AG09319 (cell line): ENCODE measurements at places on chromosomes 5 and 9.

DNA sequence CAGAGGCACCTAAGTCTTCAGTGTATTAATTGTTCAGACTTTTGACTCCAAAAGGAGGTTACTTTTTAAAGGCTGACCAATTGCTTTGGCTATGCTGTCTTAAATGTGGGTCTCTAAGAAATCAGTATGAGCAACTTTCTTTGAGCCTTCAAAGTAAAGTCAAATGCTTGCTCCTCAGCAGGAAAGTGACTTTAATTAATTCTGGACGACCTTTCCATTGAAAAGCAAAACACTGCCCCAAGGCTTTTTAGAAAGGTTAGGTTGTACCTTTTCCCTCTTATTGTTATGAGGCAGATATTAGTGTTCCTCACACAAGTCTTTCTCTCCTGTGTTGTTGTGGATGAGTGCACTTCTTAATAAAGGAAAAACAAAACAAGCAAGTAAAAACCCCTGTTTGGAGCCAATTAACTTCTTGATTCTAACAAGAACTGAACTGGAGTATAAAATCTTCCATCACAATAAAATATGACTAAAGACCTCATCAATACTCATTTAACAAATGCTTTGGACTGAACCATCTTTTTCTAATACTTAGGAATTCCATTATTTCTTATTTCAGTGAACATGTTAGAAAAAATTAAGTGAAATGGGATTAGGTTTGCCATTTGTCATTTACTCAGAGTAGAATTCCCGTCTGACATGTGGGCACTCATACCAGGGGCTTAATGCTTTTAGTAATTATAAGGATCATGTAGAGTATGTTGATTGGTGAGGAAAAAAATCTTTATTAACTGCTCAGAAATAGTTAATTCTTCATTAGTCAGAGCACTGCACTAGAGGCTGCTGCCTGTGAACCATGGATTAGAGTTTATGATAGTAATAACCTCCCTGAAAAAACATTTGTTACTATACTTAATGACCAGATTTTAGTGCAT lies 159.1 kb upstream of the ZNF608 start:
- no peak for DNase-seq

GRCh38 chr5:50945139-50945538 lies 278.7 kb downstream of the PARP8 start:
- DNase-seq, result no peak

- no peak for DNase-seq
These were observed 280.5 kb downstream of the TUSC1 start for GRCh38 chr9:25397746-25398145.

DNA sequence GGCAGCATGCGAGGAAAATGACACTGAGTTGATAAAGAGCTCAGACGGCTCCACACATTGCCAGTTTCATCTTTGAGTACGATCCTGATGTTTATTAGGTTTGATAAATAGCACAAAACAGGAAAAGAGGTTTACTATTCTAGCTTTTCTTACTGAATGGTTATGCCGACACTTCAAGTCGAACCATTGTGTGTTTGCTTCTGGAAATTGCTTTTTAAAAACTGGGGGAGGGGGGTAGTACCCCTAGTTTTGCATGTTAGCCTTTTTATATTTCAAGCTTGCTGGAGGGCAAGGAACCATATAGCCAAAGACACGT lies 5.2 kb downstream of the PTCH1 start:
- no peak for DNase-seq

DNA sequence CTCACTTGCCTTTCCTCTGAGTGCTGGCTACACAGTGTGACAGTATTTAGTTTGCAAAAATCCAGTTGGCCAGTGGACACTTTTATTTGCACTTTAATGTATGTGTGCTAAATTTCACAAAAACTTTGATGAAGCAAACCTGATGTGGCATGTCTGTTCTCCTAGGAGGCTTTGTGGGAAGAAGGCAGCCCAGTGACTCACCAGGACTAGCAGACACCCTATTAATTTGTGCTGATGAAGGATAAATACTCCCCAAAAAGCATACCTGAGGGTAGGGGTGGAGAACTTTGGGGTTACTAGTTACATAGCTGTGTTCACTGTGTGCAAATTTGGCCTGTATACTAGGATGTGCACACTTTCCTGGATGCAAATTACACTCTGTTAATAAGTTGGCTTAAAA lies 39.3 kb upstream of the IPPK start:
- DNase-seq, result no peak

- DNase-seq, result no peak
These were observed 11.2 kb upstream of the SETD9 start for GRCh38 chr5:56898213-56898612.

- DNase-seq, result no peak
These were observed 281.5 kb downstream of the YTHDC2 start for GRCh38 chr5:113794981-113795380.

GRCh38 chr9:114968671-114969070 lies 38.3 kb upstream of the TNFSF8 start:
- peak; percentile 5 for DNase-seq

- no peak for DNase-seq
These were observed 332.6 kb upstream of the PDE4D start for GRCh38 chr5:60226128-60226527.

GRCh38 chr9:112629671-112630485 lies 88.0 kb downstream of the INIP start:
- DNase-seq, result no peak

- no peak for DNase-seq
These were observed 14.4 kb upstream of the ZFR start for GRCh38 chr5:32458880-32459495.

GRCh38 chr9:108961151-108961550 lies 27.0 kb downstream of the ABITRAM start:
- DNase-seq, result no peak

DNA sequence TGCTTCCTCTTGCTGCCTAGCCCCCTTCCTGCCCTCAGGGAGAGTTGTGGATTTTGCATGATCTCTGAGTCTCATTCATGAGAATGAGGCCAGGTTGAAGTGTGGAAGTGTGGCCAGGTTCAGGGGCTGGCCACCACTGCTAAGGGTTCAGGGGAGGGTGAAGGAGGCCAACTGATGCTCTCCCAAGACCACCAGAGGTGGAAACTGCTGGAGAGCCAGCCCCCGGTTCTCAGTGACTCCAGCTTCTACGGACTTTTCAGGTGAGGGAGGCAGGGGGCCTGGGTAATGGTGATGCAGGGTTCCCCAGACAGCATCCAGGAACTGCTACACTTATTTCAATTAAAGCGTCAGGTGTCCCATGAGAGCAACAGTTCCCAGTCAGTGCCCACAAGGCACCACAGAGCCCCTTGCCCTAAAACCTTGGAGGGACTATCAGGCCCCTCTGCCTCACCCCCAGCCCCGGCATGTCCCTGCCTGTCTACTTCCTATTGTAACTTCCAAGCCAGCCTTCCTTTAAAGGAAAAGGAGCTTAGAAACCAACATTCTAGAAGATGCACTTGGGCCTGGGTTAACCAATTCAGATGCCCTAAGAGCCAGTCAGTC lies 50.1 kb downstream of the AMBP start:
- DNase-seq, result no peak

DNA sequence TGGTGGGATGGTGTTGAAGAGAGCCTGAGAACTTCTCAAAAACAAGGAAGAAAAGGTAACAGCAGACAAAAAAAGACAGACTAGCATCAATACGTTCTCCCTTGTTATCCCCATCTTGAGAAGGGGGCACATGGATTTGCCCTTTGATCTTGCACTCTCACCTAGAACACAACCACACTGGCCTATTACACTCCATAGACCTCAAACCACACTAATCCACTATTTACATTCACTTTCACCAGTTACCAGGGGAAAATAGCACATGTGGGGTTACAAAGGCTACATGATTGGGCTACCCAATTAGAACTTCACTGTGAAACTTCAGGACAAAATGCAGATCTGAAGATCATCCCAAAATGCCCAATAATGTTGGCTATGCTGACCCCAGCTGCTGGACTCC lies 72.6 kb upstream of the SELENOP start:
- no peak for DNase-seq

GRCh38 chr5:139531772-139532169 lies 29.4 kb upstream of the UBE2D2 start:
- no peak for DNase-seq

- peak; percentile 83 for DNase-seq
These were observed 108.9 kb upstream of the LHFPL2 start for GRCh38 chr5:78757269-78758053.

DNA sequence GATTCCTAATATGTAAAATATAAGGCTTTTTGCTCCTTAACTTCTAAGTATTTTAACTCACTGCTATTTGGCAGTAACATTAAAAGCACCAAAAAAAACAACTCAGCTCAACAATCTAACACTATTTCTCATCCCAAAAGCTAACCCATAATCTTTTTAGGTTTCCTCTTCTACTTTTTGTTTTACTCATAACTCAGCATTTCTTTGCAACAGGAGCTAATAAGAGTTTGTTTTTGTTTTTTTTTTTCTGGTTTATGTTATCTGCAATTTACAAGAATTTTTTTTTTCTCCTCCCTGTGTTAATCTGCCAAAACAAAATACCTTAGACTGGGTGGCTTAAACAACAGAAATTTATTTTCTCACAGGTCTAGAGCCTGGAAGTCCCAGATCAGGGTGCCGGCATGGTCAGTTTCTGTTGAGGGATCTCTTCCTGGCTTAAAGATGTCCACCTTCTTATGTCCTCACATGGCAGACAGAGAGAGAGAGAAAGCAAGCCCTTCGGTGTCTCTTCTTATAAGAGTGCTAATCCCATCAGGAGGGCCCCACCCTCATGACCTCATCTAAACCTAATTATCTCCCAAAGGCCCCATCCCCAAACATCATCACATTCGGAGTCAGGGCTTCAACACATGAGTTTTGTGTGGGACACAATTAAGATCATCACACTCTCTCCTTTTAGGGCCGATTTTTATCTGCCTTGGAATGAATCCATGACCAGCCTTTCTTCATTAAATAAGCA lies 31.2 kb downstream of the ARL15 start:
- no peak for DNase-seq

DNA sequence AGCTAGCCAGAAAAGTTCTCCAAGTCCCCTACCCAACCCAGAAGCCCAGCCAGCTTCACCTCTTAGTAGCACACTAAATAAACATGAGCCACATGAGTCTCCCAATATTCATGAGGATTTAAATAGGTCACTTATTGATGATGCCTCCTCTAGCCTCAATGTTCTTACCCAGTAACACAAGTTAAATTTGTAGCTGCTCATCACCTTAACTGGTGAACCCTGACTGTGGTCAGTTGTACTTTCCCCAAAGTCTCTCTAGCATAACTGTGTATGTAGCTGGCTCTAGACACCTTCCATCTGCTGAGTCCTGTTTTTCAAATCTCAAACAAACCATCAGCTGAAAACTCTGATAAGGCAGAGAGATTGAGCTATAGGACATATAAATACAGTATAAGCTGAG lies 100.3 kb upstream of the ELAVL2 start:
- no peak for DNase-seq

GRCh38 chr5:170265522-170265921 lies 32.1 kb downstream of the LCP2 start:
- DNase-seq, result no peak
